Gastrocnemius medialis (tissue), 4 donors: ENCODE measurements at places on chromosomes 13 and 19. TPM values are rescaled to one million over a fixed set of nuclear protein-coding genes. Genes with fewer than 3 reads are reported as not detected.

FGF14 gene
- not detected for total RNA-seq

AP2S1 gene
- total RNA-seq = 72.9 TPM

PNMA8A gene
- 0.60 TPM for total RNA-seq

EXOC3L2 gene
- not detected for total RNA-seq

NEK5 gene
- not detected for total RNA-seq

DAND5 gene
- not detected for total RNA-seq

ONECUT3 gene
- total RNA-seq = not detected

ITGBL1 gene
- total RNA-seq = 4.4 TPM

ZNF146 gene
- total RNA-seq = 93.6 TPM

ZNF20 gene
- not detected for total RNA-seq

OR7C1 gene
- total RNA-seq = 0.05 TPM

- no peaks in the 10 kb centered on the region for H3K27me3 ChIP-seq
- no peaks in the 10 kb centered on the region for H3K36me3 ChIP-seq
- no peak overlapping the region for H3K27ac ChIP-seq
- DNase-seq = no peak
- no peak overlapping the region for H3K4me3 ChIP-seq
These were observed 12.8 kb upstream of the DHRS12 start for GRCh38 chr13:51816604-51817249.

GRCh38 chr13:43030548-43030947 is 7.2 kb downstream of the DNAJC15 start:
- no peak for DNase-seq
- no peak overlapping the region for H3K27ac ChIP-seq
- peaks cover 5% of the 10 kb centered on the region for H3K4me1 ChIP-seq
- H3K36me3 ChIP-seq = no peaks in the 10 kb centered on the region

DNA sequence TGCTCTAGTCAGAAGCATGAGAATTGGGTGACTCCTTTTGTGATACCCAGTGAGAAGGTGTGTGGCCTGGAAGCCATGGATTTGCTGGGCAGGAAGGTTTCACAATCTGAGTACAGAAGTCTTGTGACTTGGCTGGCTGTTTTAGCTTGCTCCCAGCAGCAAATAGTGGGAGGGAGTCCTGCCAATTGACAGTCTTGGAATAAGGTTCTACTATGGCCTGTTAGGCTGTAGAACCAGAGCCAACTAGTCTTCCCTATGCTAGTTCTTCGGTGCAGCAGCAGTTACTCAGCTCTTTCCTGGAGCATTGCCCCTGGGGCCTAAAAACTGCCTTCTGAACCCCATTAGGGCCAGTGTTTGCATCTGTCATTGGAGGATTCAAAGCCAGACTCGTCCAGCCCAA is 1935.4 kb upstream of the PCDH20 start:
- no peaks in the 10 kb centered on the region for H3K4me1 ChIP-seq
- H3K27me3 ChIP-seq = no peaks in the 10 kb centered on the region
- no peak for DNase-seq

DNA sequence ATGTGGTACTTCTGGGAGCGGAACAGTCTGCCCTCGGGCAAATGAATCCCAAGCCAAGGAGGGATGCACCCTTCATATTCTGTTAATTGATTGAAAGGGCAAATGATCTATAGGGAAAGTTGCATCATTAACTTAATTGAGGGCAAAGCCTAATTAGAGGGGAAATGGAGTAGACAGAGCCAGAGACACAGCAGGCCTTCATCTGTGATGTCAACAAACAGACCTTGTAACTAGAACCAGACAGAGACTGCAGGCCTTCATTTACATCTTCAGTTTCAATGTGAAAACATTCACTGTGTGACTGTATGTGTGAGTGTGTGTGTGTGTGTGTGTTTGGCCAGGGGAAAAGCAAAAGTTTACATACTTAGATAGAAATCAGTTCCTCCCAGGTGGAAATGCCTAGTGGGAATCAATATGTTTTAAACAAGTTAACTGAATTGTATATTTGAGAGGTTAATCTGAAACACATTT is 126.4 kb downstream of the SPRY2 start:
- no peak overlapping the region for H3K27ac ChIP-seq
- DNase-seq = no peak
- no peak overlapping the region for H3K4me3 ChIP-seq
- H3K4me1 ChIP-seq = no peaks in the 10 kb centered on the region
- H3K36me3 ChIP-seq = no peaks in the 10 kb centered on the region
- H3K27me3 ChIP-seq = no peaks in the 10 kb centered on the region

DNA sequence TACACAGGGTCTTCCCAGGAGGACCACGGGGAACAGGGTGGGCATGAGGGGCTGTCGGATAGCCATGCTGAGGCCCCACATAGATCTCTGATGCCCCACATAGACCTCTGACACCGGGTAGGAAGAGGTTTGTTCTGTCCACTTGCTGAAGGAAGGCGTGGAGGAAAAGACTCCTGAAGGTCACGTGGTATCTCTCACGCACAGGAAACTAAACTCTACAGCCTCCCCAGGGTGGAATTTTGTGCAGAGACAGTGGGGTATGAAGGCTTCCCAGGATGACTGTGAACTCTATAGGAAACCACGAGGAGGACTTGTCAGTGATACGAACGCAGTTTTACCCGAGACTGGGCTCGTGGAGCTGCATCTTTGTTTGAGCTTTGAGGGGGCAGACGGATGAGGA is 2.8 kb downstream of the EVI5L start:
- no peaks in the 10 kb centered on the region for H3K27me3 ChIP-seq
- no peaks in the 10 kb centered on the region for H3K36me3 ChIP-seq
- H3K4me1 ChIP-seq = peaks cover 14% of the 10 kb centered on the region
- H3K4me3 ChIP-seq = no peak overlapping the region
- DNase-seq = no peak

DNA sequence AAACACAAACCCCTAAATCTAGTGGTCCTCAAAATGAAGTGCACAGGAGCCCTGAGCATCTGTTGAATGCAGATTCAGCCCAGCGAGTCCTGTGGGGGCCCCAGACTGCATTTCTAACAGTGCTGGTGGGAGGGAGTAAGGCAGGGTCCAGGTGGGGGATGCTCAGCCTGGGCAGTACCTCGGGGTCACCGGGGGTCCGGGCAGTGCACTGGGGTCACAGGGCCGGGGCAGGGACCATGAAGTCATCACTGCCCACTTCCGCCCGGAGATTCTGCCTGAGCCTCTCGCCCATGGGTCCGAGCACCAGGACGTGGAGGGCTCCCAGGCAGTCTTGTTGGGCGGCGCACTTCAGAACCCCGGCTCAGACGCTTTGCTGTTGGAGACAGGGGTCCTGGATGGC is 838 bp upstream of the ATP4B start:
- H3K27me3 ChIP-seq = no peaks in the 10 kb centered on the region
- no peak overlapping the region for H3K27ac ChIP-seq
- H3K4me1 ChIP-seq = no peaks in the 10 kb centered on the region
- no peak for DNase-seq
- H3K36me3 ChIP-seq = no peaks in the 10 kb centered on the region
- H3K4me3 ChIP-seq = no peak overlapping the region

DNA sequence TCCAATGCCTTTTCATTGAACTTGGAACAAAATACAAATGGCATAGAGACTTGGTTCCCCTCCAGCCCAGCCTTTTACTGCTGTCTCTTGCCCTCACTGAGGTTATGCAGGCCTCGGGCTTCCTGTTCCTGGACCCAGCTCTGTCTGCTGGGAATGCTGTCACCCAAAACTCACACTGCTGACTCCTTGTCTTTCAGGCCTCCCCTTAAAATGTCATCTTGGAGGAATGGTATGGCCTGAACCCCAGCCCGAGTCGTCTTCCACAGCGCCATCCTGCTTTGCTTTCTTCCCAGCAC is 9.7 kb upstream of the ANKRD10 start:
- no peaks in the 10 kb centered on the region for H3K27me3 ChIP-seq
- no peak for DNase-seq
- H3K36me3 ChIP-seq = no peaks in the 10 kb centered on the region

DNA sequence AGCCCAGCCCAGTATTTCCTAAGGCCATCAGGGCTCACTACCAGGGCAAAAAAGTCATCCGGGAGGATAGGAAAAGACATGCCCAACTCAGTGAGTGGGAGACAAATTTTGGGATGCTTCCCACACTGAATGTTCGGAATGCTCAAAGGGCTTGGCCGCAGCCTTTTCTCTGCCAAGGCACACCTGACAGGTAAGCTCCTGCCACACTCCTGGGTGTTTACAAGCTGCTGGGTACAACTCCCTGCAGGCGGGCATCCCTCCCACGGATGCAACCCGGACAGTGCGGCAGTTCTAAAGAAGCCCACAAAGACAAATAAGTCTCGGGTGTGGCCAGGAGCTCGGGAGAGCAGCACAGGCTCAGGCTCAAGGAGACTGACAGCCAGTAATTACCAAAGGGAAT is 28.1 kb downstream of the SLC7A1 start:
- no peaks in the 10 kb centered on the region for H3K4me1 ChIP-seq
- H3K36me3 ChIP-seq = no peaks in the 10 kb centered on the region
- H3K4me3 ChIP-seq = no peak overlapping the region
- DNase-seq = no peak
- H3K27ac ChIP-seq = no peak overlapping the region
- H3K27me3 ChIP-seq = no peaks in the 10 kb centered on the region

DNA sequence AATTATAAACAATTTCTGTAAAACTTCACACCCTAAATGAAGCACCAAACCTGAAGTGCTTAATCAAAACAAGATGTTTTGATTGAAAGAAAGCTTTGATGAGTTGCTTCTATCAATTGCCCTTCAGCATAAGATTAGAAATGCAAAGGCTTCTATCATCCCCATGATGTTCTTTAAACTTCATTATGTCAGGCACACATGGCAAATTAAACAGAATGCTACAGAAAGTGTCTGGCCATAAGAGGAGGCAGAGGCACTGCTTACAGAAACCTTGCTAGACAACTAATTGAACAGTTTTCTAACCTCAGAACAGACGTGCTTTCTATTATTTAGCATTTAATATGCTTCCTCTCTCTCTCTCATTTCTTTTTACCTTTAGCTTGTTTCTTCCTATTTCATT is 228.1 kb downstream of the DCLK1 start:
- no peak for DNase-seq
- H3K27ac ChIP-seq = no peak overlapping the region
- H3K4me1 ChIP-seq = no peaks in the 10 kb centered on the region
- H3K27me3 ChIP-seq = no peaks in the 10 kb centered on the region
- no peaks in the 10 kb centered on the region for H3K36me3 ChIP-seq

GRCh38 chr19:5269926-5270325 is 70.7 kb downstream of the PTPRS start:
- H3K36me3 ChIP-seq = no peaks in the 10 kb centered on the region
- H3K27ac ChIP-seq = no peak overlapping the region
- no peaks in the 10 kb centered on the region for H3K27me3 ChIP-seq
- H3K4me3 ChIP-seq = no peak overlapping the region
- no peaks in the 10 kb centered on the region for H3K4me1 ChIP-seq
- no peak for DNase-seq

- no peaks in the 10 kb centered on the region for H3K36me3 ChIP-seq
- H3K27ac ChIP-seq = peak overlapping the region; percentile 16
- H3K4me1 ChIP-seq = no peaks in the 10 kb centered on the region
- no peak overlapping the region for H3K4me3 ChIP-seq
- DNase-seq = no peak
- H3K27me3 ChIP-seq = no peaks in the 10 kb centered on the region
These were observed 207.3 kb downstream of the DLEU7 start for GRCh38 chr13:50636007-50636704.

DNA sequence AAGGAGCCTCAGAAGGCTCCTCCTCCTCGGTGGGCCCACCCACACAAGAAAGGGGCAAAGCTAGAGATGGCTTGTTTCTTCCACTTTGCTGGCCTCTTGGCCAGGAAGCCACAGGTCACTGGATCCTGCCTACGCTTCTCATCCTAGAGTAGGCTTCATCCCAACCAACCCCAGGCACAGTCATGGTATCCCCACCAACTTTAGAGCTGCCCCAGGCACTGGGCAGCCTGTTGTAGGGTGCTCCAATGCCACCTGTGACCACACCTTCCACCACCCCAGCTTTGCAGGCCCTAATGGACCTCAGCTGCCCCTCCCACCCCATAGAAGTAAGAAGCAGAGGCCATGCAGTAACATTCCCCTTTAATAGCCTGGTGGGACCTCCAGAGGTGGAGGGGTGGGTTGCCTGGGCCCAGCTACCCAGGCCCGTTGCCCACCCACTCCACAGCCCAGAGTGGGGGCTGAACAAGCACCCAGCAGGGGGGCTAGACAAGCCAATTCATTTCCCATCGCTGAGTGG is 522 bp upstream of the CHMP2A start:
- H3K36me3 ChIP-seq = peaks cover 41% of the 10 kb centered on the region
- H3K27ac ChIP-seq = peak overlapping the region; percentile 97
- H3K4me1 ChIP-seq = peaks cover 51% of the 10 kb centered on the region
- no peak for DNase-seq
- no peaks in the 10 kb centered on the region for H3K27me3 ChIP-seq

- no peak overlapping the region for H3K4me3 ChIP-seq
- no peak for DNase-seq
- H3K27ac ChIP-seq = no peak overlapping the region
These were observed 160.6 kb downstream of the URI1 start for GRCh38 chr19:30102666-30103065.

GRCh38 chr19:11261971-11262839 is at the start of gene DOCK6:
Gene DOCK6, minus strand, starts transcription at chr19:11262524. Its CDS starts 84 bp downstream, at chr19:11262440.
- peak within 1 kb of the TSS; percentile 84 for H3K27ac ChIP-seq
- H3K4me1 ChIP-seq = no peaks in the 10 kb centered on the region
- H3K36me3 ChIP-seq = no peaks in the 10 kb centered on the region
- H3K4me3 ChIP-seq = peak within 1 kb of the TSS; percentile 79
- DNase-seq = no peak
- H3K27me3 ChIP-seq = peaks cover 20% of the 10 kb centered on the region

DNA sequence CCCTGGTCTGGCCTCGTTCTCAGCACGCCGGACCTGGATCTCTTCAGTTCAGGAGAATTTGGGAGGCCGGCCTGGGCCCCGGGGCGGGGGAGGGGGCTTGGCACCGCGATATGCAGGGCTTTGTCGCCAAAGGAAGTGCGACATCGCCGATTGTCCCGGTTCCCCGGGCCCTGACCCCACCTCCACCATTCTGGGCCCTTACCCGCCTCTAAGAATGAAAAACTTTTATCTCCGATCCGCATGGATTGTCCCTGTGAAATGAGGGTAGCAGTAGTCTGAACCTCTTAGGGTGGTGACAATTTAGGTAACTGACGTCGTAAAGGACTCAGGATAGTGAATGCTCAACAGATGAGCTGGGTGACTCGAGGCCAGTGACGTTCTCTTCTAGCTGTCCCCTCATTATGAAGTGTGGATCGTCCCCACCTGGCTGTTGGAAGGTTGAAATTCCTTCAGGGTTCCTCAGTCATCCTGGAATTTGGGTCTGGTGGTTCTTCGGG is 650 bp downstream of the DDA1 start:
- peak overlapping the region; percentile 90 for H3K27ac ChIP-seq
- peaks cover 13% of the 10 kb centered on the region for H3K36me3 ChIP-seq
- no peaks in the 10 kb centered on the region for H3K27me3 ChIP-seq
- H3K4me3 ChIP-seq = peak overlapping the region; percentile 99
- no peak for DNase-seq

GRCh38 chr13:75440100-75440499 is 41.9 kb downstream of the TBC1D4 start:
- DNase-seq = no peak
- H3K4me1 ChIP-seq = peaks cover 78% of the 10 kb centered on the region
- no peaks in the 10 kb centered on the region for H3K27me3 ChIP-seq
- H3K27ac ChIP-seq = peak overlapping the region; percentile 98
- H3K36me3 ChIP-seq = no peaks in the 10 kb centered on the region
